ENCODE measurements at places on chromosomes 6 and 20. TPM values are rescaled to one million over a fixed set of nuclear protein-coding genes. Genes with fewer than 3 reads are reported as not detected.
A peak's percentile ranks its signal among the peaks of the same experiment; 100 is the strongest.

- no peak for DNase-seq
Measured at GRCh38 chr20:12790859-12791258, 217.9 kb upstream of the SPTLC3 start.

- DNase-seq = no peak
Measured at GRCh38 chr20:61662226-61662967, 403.3 kb downstream of the TAF4 start.

- DNase-seq = peak; percentile 100
Measured at GRCh38 chr6:4358414-4359107, 223.2 kb upstream of the ECI2 start.

GRCh38 chr20:23167431-23167830 lies 81.3 kb upstream of the CD93 start:
- no peak for DNase-seq

DNA sequence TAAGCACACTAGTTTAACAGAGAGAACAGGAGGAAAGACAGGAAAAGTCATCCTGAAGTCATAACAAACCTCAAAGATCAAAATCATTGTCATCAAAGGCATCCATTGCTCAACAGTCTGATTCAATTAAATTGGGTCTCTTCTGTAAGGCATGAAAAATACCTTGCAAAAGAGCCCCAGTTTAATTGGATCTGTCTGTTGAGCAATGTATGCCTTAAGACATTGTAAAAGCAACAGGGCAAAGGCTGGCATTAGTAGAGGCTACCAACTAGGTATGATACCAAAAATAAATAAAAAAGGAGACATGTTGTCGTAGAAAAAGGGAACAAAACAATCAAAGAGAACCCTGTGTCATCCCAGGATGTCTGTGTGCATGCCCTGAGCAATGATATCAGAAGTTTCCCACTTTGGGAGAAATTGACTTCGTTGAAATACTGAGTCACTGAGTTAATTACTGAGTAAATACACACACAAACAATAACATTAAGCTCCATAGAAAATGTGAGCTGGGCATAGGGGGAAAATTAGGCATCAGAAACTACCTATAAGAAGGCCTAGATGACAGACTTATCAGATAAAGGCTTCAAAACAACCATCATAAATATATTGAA lies 1013.8 kb upstream of the CITED2 start:
- DNase-seq = no peak

- no peak for DNase-seq
Measured at GRCh38 chr6:107563694-107564588, 74.0 kb downstream of the SOBP start.

DNA sequence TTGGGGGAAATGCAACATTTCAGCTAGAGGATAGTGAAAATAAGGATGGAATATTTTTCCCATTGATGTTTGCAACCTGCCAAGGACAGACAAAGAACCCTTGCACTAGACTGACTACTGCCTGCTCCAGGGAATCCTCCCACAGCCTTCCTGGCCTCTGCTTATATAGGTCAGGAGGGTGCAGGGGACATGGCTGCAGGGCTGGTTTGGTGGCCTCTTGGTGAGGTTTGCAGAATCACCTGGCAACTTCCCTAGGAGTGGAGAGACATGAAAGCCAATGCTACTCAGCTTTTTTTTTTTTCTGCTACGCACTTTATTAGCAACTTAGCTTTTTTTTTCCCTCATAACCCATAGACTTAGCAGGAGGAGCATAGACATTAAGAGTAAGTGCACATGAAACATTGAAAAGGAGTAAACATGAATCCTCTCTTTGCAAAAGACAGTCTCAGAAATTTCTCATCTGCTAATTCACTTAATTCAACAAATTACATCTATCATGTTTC lies 39.8 kb upstream of the CDYL start:
- no peak for DNase-seq

- DNase-seq = no peak
Measured at GRCh38 chr20:25544311-25544710, 41.0 kb downstream of the NINL start.

GRCh38 chr6:72856801-72857200 lies 234.9 kb downstream of the KCNQ5 start:
- no peak for DNase-seq

DNA sequence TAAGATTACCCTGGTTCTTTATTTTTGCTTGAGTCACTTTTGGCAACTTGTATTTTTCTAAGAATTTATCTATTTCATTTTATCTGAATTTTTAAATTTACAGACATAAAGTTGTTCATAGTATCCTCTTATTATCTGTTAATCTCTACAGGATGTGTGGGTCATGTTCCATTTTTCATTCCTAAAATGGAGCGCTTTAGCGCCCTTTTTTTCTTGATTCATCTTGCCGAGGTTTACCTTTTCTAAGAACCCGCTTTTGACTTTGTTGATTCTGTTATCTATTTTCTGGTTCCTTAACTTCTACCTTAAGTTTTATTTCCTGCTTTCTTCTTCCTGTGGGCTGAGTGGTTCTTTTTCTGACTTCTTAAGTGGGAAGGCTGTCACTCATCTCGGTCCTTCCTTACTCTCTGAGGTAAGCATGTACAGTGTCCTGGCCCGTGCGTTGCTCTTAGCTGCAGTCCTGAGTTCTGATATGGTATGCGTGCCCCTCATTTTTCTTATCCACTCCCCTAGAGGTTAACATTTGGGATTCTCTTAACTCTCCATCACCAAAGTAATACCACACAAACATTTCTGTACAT lies 399.8 kb downstream of the CDC5L start:
- DNase-seq = no peak

DNA sequence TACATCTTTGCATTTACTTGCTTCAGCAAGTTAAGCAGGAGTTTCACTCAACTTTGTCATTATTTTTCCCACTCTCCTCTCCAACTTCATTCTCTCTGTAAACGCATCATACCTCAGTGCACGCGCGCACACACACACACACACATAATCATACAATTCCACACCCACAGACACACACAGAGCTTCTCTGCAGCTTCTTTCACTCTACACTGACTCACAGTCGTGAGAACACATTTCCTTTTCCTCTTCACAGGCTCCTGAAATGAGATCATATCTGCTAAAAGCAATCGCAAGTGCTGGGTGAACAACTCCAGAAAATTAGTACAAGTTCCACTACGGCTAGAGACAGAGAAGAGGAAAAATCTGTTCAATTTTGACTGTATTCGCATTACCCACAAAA lies 215.4 kb downstream of the PTPRT start:
- no peak for DNase-seq

DNA sequence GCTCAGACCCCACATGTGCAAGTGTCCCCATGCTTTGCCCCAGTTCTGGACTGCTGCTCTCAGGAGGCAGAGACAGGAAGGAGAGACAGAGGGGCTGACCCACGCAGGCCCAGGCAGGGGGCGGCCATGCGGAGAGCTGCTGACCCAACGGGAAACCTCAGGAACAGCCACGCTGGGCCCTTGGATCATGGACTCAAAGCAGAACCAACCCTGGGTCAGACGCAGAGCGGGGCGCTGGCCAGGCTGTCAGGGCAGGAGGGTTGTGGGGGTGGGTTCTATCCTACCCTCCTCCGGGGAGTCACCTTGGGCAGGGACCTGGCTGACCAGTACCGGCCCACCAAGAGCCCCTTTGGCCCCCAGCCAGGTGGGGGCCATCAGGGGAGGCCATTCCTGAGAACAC lies 2.0 kb downstream of the KCNQ2 start:
- no peak for DNase-seq

- no peak for DNase-seq
Measured at GRCh38 chr20:10490706-10491105, 55.6 kb downstream of the SLX4IP start.

Gene PNPLA1
- total RNA-seq = not detected

Gene CGA
- total RNA-seq = not detected

Gene OLIG3
- not detected for total RNA-seq
